ENCODE measurements at places on chromosomes 6 and 20. TPM values are rescaled to one million over a fixed set of nuclear protein-coding genes. Genes with fewer than 3 reads are reported as not detected.

Gene INSM1
- not detected for total RNA-seq

Gene GJA10
- not detected for total RNA-seq

Gene EFCAB8
- not detected for total RNA-seq

Gene C2
- not detected for total RNA-seq

Gene TINAG
- not detected for total RNA-seq

Gene CST2
- total RNA-seq, result 0.83 TPM

Gene ACTL10
- not detected for total RNA-seq

Gene HLA-DOB
- 0.23 TPM for total RNA-seq

Gene FOXC1
- 8.2 TPM for total RNA-seq

Gene TSPO2
- not detected for total RNA-seq
